Activated naive CD4-positive, alpha-beta T cell (primary cell): ENCODE measurements at places on chromosomes 1 and 21.

GRCh38 chr1:2320760-2321667, 70.3 kb downstream of the MORN1 start:
- no peak for DNase-seq

DNA sequence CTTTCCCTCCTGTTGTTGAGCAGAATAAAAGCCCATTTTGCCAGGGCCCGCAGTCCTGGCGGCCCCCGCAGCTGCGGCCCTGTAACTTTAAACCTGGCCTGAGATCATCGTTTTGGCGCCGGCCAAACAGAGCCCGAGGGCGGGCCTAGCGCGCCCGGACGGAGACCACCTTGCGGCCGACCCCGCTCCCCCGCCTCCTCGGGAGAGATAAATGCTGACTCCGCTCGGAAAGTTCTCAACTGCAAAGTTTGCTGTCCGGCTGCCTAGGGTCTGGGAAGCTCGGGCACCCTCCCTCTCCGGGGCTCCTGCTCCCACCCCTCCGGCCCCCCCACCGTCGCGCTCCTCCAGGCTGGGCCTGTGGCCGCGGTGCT, at the start of gene PDPN:
TSS of gene PDPN (plus strand) at position 238 of the 371 bp plus-strand sequence. CDS start 202 bp downstream, outside the sequence.
- DNase-seq = no peak

DNA sequence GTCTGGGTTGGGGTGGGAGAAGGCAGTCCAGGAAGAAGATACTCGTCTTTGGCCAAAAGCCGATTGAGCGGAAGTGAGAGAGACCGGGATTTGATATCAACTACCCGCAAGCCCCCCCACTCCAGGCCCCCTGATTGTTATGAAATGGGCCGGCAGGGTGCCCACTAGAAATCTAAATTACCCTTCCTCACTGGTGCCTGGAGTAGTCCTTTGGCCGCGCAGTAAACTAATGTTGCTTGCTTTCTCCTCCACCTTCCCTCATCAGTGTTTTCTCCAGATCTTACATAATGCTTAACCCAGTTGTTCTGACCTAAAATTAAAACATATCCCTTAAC, 119.2 kb upstream of the BARHL2 start:
- no peak for DNase-seq

DNA sequence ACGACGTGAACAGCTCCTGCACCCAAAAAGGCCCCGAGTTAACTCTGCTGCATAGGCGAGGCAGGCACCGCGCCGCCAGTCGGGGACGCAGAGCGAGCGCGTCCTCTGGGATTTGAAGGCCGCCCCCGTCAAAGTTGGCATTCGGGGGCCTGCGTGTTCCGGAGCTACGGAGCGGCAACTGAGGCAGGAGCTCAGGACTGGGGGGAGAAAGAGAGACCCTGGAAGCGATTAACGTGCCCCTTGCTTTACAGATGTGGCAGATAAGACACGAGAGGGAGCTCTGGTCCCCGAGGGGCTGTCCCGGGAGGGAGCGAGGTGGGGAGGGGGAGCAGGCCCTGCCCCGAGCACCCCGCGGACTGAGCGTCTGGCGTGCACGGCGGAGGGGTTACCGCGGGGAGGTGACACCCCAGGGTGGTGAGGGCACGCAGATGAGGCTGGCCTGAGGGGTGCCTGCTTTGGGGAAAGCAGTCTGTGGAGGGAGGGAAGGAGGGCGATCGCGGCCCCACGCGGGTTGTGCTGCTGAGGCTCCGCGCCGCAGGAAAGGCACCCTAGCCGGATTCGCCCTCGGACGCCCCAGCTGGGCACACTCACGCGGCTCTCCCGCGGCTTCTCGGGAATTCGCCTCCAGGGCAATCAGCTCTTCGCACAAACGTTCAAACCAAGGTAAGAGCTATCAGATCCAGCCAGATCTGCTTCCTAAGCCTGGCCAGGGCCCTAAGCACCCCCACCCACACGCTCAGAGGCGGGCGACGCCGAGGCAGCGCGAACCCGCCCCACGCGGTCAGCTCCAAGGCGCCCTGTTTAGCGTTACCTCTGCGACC, 26.5 kb downstream of the ACTA1 start:
- no peak for DNase-seq

- no peak for DNase-seq
Observed at GRCh38 chr1:228782662-228783417, 47.6 kb downstream of the RHOU start.

DNA sequence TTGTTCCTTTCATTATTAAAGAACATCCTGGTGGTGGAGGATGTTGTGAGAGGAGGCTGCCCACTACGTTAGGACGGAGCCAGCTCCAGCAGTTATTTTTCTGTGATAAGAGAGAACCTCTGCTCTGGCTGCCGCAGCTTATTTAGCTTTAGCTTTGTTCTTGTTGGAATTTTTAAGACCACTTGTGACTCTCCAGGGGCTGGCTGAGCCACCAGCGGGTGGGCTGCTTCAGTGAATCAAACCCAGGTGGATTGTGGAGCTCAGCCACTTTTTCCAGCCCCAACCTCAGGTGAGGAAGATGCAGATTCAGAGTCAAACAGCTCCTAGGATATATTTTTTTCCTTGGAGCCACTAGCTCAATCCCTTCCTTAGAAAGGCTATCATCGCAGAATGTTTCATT, 83.1 kb upstream of the CTTNBP2NL start:
- no peak for DNase-seq

DNA sequence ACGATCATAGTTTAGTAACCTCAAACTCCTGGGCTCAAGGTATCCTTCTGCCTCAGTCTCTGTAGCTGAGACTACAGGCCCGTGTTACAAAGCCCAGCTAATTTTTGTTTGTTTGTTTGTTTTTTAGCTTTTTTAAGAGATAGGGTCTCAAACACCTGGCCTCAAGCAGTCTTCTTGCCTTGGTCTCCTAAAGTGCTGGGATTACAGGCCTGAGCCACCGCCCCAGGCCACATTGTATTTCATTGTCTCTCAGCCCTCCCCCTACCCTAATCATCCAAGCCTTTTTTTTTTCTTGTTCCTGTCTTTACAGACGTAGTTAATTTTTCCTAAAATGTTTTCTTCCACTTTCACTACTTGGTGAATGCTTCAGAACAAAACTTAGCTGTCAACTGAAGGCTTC, 5.4 kb downstream of the CDC7 start:
- no peak for DNase-seq

DNA sequence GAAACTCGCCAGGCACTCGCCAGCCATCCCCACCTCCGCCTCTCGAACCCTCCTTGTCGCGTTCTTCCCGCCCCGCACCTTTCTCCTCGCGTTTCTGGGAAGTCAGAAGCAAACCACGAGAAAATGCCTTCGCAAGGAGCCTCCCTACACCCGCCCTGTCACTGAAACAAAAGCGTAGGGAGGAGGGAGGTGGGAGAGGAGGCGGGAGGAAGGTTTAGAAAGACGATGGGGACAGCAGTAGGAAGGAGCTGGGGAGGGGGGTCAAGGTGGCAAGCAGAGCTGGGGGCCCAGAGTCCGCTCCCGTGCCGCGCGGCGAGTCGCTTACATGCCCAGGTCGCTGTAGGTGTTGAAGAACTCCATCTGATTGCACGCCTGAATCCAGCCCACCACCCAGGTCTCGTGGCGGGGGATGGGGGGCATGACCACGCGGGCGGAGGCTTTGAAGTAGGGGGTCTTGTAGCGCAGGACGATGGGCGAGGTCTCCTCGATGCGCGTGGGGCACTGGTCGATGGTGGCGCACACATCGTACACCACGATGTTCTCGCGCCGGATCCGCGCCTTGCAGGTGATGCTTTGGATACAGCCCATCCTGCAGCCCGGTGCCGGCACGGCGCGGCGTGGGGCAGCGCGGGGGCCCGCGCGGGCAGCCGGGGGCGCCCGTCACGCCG, 1.0 kb downstream of the FAM78B start:
- no peak for DNase-seq

- no peak for DNase-seq
Observed at GRCh38 chr1:238991765-238992495, 394.4 kb upstream of the CHRM3 start.

DNA sequence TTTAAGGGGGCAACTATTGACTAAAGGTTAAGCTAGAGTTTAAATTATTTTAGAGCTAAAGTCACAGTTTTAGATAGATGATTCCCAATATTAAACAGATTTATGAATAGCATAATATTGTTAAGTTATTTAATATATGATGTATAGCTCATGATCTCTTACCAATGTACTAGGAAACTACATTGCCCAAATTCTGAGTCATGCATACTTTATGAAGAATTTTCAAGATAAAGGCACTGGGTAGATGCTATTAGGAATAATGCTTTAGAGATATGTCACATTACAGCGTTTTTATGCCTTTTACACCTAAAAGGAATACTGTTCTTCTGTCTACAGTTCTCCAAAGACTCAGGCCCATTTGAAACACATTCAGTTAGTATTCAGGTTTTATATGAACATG, 215.1 kb downstream of the NCAM2 start:
- no peak for DNase-seq
